ENCODE measurements at places on chromosomes 4 and X.

GRCh38 chr4:34861666-34862065, 1382.6 kb downstream of the ARAP2 start:
- no peak for DNase-seq

DNA sequence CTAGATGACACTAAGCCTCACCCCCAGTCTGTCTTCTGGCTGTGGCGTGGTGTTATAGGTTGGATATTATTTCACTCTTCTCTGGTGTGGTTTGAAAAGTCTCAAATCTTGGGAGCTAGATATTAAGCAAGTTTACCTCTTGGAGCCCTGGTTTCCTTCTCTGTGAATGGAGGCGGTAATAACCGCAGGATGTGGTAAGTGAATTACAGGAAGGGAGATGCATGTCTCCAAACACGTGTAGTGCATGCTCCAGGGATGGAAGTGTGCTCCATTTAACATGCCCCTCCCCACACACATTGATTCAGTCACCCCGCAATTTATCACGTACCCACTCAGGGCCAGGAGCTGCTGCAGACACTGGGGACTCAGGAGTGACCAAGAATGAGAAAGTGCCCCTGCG, 4.9 kb downstream of the ZNF275 start:
- DNase-seq: no peak

- DNase-seq: no peak
Observed at GRCh38 chrX:153190381-153190780, 11.3 kb downstream of the MAGEA1 start.

DNA sequence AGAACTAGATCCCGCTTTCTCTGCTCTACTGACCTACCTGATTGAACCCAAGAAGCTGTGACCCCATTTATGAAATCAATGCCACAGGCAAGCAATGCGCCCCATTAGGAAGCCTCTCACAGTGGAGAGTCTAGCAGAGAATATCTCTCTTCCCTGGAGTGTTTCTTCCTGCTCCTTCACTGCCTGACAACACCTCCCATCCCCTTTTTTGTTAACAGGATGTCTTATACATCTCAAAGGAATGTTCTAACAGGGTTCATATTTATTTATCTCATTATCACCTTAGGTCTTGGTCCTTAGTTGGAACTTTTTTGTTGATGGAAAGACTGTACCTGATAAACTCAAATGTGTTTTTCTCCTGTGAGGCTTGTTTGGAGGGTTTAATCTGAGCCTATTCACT, 35.5 kb downstream of the SLIT2 start:
- no peak for DNase-seq

DNA sequence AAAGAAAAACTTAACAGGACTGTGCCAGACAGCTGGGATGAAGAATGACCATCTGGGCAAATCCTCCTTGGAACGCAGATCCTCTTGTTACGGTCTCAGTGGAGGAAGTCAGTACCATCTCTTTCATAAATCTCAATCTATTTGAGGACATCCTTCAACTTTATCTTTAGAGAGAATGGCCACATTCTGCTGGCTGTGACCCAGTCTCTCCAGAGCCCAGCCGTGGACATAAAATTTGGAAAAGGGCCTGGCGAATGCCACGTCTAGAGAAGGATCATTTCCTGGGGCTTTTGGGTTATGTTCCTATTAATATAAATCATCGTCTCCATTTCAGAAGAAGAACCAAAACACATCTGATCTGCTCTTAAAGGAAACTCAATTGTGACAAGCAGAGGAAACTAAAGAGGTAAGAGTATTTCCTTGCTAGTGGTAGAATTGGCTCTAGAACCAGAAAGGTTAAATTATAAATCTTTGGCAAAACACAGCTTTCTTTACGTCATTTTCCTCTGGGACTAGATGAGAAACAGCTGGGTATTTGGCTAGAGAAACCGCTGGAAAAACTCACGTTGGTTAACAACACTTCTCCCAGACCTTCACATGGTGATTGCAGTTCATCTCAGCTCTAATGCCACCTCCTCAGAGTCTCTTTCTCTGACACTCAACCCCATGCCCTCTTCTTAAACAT, 164.7 kb downstream of the CHIC2 start:
- no peak for DNase-seq

DNA sequence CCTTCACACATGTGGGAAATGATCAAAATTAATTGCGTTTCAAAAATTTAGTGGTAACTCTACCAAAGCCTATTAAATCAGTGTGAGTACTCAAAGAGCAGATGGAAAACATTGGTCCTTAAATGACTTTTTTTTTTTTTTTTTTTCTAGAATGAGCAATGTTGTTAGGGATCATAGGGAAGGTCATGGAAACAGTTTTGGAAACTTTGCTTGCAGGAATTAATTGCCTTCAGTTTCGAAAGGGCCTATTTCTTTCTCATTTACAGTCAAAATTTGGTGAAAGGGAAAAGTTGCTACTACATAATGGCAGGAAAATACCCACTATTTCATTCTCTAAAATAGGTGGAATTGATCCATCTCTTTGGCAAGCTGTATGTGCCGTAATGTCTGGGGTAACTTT, 160.9 kb downstream of the RTL9 start:
- DNase-seq: no peak

DNA sequence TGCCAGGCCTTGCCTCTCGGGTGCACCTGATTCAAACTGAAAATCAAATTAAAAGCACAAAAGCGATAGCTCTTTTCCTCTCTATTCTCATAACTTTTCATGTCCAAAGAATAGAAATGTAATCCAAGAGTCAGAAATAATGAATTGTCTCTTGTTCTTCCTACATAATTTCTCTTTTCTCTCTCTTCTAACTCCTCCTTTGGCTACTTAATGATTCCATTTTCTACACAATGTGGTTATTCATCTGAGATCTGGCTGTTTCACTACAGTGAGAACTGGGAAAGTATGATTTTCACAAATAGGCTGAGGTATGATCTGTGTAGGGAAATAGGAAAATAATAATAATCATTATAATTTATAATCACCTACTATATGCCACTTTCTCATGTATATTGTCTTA, 703.5 kb downstream of the PDHA2 start:
- DNase-seq: no peak

GRCh38 chr4:140635606-140636005, 66.8 kb upstream of the UCP1 start:
- no peak for DNase-seq

GRCh38 chr4:111879539-111879938, 265.7 kb upstream of the FAM241A start:
- DNase-seq: no peak

DNA sequence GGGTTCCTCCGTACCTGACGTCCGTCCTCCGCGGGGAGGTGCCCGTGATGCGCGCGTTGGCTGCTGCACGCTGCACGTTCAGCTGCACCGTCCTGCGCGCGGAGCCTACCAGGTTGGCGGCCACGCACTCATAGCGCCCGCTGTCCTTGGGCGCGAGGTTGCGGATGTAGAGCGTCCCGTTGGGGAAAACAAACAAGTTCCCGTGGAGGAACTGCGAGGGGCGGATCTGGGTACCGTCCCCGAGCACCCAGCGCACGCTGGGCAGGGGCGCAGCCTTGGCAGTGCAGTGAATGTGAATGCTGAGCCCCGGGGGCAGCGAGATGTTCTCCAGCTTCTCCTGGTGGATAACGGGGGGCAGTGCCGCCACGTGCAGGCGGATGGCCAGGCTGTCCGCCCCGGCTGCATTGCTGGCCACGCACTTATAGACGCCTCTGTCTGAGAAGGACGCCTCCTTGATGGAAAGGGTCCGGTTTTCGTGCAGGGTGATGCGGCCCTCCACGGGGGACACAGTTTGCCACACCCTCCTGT, 29.2 kb downstream of the MXRA5 start:
- no peak for DNase-seq

DNA sequence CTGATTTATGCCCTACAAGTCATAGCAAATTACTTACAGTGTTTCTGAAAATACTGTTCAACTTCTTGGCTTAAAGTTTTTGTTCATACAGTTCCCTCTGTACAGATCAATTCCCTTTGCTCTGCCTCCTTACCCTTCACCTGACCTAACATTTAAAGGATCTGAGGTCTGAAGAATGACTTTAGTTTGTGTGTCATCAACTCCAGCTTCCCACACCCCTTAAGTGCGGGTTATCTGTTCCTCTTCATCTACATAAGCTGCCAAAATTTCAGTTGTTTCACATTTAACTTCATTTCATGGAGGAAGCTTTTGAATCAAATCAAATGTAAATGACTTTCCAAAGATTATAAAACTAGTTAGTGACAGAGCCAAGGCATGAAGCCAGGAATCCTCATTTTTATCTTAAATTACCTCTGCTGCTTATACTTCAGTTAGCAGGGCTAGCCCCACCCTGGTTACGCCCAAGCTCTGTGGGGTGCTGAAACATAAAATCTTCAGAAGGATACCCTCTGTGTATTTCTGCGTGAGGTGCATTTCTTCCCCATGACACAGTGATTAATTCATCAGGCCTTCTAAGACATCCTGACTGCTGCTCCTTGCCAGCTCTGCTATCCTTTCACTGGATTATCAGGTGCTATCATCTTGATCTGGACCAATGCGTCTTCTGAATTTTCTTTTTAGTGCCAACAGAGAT, 16.5 kb downstream of the CXCL1 start:
- DNase-seq: no peak

- DNase-seq: no peak
Observed at GRCh38 chr4:24796620-24797019, 1.2 kb downstream of the SOD3 start.

GRCh38 chr4:81913427-81913879, 441.7 kb upstream of the RASGEF1B start:
- DNase-seq: peak; percentile 38

GRCh38 chrX:63561425-63561824, 210.3 kb upstream of the SPIN4 start:
- DNase-seq: no peak

Data from CD4-positive, alpha-beta T cell treated with Interleukin-6 at 100 ng/mL for 8 hours (primary cell).